ENCODE measurements at places on chromosomes 13 and 19.

DNA sequence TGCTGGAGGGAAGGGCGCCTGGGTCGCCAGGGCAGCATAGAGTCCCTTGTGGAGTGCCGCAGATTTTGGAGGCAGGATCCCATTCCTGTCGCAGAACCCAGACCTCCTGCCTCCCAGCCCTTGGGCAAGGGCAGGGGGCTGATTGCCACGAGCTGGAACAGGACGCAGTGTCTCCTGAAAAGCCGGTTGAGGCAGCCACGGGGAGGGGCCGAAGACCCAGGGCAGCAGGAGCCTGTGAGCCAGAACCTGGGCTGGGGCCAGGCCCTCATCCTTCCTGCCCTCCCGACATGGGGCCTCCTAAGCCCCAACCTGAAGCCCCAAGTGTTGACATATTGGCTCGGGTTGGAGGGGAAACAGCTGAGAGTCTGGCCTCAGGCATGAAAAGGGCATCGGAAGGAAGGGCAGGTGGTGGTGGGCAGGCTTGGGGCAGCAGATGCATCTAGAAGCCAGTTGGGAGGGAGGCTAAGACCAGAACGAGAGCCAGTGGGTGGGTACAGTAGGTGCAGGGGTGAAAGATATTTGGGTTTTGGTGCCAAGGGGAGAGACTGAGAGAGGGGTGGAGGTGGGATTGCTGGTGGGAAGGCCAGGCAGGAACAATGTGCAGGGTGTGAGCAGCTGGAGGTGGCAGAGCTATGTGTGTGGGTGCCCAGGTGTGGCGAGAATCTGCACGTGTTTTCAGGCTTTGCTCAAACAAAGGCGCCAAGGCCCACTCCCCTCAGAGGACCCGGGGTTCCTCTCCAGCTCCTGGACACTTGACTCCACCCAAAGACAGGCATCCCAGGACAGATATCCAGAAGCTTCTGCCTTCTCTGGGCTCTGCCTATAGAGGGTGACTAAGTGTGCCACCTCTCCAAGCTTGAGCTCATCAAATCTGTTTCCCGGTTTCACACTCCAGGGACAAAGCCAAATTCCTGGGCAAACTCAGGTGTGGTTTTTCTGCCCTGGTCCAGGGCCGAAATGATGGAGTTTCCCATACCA, 1.4 kb upstream of the SBSN start:
- no peak for DNase-seq

DNA sequence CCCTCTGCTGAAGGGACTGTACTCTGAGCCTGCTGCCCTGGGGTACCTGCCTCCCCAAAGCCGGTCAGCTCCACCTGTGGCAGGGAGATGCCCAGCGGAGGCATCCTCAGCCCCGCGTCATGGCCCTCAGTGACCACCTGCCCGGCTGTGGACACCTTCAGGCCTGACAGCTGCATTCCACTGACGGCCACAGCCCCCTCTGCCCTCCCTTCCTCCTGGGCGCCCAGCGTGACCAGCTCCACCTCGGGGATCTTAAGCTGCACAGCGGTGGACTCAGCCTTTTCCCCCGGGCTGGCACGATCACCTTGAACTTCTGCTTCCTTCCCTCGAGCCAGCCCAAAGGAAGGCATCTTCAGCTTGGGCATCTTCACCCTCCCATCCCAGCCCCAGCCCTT, 4.8 kb upstream of the HIPK4 start:
- DNase-seq = no peak

GRCh38 chr19:2014731-2015607, 545 bp downstream of the BTBD2 start:
- no peak for DNase-seq

- DNase-seq = no peak
Observed at GRCh38 chr13:112256716-112257494, 119.2 kb upstream of the SPACA7 start.

DNA sequence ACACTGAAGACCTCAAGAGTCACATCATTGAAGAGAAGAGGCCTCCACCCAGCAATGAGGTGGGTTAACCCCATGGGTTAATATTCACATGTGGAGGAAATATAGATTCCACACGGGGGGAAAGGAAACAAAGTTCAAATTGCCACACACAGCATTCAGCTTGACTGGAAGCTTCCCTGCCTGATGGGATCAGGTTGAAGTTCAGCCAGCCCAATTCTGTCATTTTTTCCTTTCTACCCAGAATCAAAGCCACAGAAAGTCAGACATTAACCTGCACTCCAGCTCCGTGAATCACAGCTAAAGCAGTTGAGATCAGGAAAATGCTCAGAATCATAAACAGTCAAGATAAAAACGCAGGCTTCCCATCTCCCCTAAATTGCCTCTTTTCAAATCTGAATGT, 208.7 kb upstream of the OBI1 start:
- DNase-seq = no peak

- DNase-seq = no peak
Observed at GRCh38 chr13:77986713-77987112, 68.1 kb upstream of the EDNRB start.

DNA sequence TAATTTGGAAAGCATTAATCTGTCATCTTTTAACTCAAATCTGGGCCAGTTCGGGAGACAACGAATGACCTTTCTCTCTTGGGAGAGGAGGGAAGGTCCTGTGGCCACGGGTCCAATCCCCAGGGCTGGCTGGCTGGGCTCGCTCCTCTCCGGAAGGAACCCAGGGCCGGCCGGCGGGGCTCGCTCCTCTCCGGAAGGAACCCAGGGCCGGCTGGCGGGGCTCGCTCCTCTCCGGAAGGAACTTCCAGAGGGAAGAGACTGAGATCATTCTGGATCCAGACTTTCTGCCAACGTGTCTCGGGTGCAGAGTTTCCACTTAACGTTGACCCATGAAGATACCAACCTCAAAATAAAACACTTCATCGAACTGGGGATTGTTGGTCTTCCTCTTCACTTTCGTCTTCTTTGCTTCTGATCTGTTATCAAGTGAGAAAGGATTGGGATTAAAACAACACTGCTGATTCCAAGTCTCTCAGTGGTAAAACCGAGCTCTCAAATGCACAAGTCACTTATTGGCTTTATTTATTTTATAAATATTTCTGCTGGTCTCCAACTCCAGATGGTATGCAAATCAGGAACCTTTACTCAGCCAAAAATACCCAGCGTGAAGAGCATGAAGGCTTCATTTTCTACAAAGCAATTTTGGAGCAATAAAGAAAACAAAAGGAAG, 53.3 kb upstream of the C13orf46 start:
- no peak for DNase-seq

DNA sequence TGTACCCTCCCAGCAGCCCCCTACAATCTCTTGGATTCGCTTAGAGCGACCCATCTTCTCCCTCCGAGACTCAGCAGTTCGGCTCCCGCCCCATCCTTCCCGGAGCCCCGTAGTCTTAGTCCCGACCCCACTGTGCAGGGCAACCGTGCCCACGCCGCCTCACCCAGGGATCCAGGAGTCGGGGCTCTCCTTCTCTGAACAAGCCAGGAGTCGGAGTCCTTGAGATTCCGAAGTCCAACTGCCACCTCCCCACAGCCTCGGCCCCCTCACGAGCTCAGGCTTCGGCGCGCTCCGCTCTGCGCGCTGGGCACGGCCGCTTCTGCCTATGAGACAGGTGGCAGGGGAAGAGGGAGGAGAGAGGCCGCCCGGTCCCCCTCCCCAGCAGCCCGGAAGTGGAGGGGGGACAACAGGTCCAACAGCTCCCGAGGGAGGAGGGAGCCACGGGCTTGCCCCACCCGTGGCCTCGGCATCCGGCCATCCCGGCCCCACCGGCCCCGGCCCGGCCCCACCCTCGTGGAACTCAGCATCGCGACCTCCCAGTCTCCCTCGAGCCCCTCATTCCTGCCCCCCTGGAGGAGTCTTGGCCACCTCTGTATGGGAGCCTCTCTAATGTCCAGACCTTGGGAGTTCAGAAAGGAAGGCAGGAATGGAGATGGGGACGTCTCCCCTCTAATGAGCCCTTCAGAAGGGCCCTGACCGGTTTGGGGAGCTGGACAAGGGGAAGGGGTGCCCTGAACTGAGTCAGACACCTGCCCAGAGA, at the start of gene PHLDB3:
Gene PHLDB3, minus strand, starts transcription at position 321 of the 760 bp plus-strand sequence. CDS start 628 bp downstream, outside the sequence.
- DNase-seq = peak; percentile 21

DNA sequence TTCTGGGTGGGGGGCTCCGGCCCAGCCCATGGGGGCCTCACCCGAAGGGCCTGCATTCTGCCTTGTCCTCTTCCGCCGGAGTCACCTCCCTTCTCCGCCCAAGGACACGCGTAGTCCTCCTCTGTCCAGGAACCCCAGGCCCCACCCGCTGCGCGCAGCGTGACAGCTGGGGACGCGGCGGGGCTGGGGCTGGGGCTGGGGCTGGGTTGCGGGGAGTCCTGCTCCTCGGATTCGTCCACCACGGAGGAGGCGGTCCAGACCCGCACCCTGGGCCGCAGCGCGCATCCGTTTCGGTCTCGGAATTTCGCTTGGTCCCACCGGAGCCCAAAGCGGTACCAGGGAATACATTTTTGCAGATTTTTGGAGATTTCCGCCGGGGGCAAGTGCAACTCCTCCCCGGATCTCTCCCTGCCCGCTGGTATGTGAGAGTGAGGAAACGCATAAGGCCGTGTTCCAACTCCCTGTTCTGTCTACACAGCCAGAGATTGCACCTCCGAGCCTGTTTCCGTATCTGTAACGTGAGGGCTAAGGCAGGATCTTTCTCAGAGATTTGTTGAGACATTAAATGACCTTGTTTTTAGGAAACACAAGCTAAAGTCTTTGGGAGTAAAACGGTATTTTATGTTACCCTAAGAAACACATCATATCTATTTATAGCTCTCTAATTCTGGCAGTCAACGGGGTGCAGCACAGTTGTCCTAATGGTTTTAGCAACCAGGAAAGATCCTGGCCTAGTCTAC, at the start of gene COX7A1:
Gene COX7A1, minus strand, starts transcription at position 96 of the 740 bp plus-strand sequence. Its CDS starts 40 bp downstream, at position 56.
- no peak for DNase-seq

DNA sequence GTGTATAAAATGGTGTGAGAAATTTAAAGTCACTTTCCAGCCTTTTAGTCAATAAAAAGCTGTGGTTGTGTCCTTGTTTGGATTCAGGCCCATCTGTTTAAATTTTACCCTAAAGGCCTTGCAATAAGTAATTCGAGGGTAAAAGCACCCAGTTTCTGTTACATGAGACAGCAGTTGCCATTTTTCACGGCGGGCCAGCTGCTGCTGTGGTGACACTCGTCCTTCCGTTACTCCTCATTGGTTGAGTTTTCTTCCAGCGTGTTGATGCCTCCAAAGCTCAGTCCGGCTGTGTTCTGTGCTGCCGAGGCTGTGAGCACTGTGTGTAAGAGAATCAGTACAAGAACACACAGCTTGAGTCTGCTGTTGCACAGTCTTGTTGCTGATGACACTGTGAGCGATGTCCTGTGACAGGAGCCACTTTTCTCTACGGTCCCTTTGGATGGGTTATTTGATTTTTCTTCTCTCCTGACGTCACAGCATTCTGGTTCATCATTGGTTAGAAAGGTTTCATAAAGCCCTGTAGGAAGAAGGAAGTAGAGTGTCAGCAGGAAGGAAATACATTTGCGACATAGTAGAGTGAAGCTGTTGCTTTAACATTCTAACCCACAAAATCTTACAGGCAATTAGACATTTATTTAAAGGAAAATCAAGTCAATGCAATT, 602.5 kb upstream of the ARGLU1 start:
- DNase-seq = no peak

GRCh38 chr13:39777527-39778061, 122.1 kb downstream of the COG6 start:
- no peak for DNase-seq

GRCh38 chr19:15332311-15332996, at the start of gene BRD4:
Gene BRD4 (minus strand): TSS chr19:15332539. CDS start chr19:15273099, 59,440 bp downstream.
- peak; percentile 66 for DNase-seq

GRCh38 chr19:33302974-33303790, 848 bp upstream of the CEBPA start:
- no peak for DNase-seq

DNA sequence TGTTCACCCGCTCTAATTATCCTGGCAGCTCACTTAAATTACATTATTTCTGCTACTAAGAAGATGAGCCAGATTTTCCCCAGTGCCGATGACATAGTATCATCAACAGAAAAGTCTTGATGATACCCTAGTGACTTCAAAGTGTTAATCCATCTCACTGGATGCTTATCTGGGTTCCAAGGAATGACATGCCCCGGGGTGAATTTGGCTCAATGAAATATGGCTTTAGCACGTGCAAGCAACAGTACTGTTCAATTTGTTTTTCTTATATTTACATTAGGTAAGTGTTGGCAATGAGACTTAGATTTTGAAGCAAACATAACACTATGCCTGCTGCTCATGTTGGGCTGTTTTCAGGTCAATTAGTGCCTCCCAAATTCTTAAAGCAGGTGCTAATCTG, 548.2 kb upstream of the SLITRK1 start:
- no peak for DNase-seq

- no peak for DNase-seq
Observed at GRCh38 chr13:105168295-105168694, 1367.2 kb downstream of the EFNB2 start.

- no peak for DNase-seq
Observed at GRCh38 chr19:15962319-15962718, 13.5 kb downstream of the OR10H4 start.

GRCh38 chr13:111967572-111968201, 99.3 kb upstream of the SOX1 start:
- DNase-seq = no peak

DNA sequence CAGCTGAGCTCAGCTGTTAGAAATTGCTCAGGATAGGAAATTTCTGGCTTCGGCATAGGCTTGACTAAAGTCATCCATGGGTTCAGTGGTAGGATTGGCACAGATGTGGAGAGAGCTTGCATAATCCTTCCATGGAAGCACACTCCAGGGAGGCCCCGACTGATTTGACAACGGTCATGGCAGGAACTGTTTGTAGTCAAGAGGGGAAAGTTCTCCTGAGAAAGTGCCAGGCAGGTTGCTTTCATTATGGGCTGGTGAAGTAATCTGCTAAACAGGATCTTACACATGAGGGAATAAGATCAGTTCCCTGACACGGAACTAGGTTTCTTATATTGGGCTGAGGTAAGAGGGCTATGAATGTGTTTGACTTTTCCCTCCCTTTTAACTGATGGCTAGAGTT, 120.1 kb downstream of the RGCC start:
- no peak for DNase-seq

- no peak for DNase-seq
Observed at GRCh38 chr19:498511-498891, 2.2 kb downstream of the MADCAM1 start.

- no peak for DNase-seq
Observed at GRCh38 chr19:33117501-33117900, 14.4 kb upstream of the WDR88 start.

GRCh38 chr13:74675182-74675581, 541.0 kb upstream of the KLF12 start:
- no peak for DNase-seq

DNA sequence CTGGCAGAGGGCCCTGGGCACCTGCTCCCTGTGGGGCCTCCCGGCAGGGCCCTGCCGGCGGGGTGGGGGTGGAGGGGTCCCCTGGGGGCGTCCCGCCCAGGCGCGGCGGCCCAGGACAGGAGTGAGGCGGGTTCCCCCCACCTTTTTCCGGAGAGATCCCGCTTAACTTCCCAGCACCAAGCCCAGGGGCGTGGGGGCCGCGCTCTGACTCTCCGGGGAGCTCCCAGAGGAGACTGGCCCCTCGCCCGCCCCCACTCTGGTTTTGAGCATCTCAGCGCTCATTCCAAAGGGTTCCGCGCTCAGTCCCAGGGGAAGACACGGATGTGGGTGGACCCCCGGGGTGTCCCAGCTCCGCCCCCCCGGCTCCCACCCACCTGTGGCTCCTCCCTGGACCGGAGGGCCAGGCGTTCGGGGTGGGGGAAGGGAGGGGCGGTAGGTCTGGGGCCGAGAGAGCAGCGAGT, 476 bp downstream of the C2CD4C start:
- DNase-seq = no peak

- no peak for DNase-seq
Observed at GRCh38 chr19:39481229-39481545, 549 bp downstream of the TIMM50 start.

- DNase-seq = no peak
Observed at GRCh38 chr19:39704181-39705044, at the start of gene LGALS14. Gene LGALS14 (plus strand): TSS chr19:39704481. CDS start chr19:39704529, 48 bp downstream.

GRCh38 chr19:55635334-55635717, 5.5 kb upstream of the ZNF580 start:
- DNase-seq = no peak
